ENCODE measurements at places on chromosomes 2 and 18.

GRCh38 chr2:27714053-27714452 is 50.4 kb downstream of the SLC4A1AP start:
- no peak for DNase-seq

- DNase-seq, result no peak
Measured at GRCh38 chr2:36163520-36164254, 191.9 kb upstream of the CRIM1 start.

DNA sequence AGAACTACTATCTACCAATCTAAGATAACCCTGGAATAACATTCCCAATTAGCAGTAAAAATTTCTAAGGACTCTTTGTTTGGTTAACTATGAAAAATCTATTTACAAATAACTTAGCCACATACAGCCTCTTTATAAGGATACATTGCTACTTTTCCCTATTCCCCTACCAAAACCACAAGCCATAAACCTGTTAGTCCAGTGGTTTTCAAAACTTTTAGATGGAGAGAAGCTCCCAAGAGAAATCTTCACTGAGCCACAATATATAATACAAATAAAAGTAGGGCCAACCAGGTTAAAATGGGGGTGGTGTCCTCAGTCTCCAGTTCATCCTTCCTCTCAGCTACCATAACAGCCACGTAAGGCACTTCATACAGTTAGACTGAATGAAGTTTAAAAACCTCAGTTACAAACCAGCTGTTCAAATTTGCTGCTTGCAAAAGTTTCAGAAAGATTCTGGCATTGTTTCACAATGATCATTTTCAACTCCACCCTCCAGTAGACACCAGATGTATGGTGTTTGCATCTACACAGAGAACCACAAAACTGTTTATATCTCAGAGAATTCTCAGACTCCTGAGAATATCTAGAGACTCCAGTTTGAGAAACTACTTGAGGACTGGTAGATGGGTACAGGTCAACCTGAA is 26.0 kb downstream of the SOS1 start:
- DNase-seq, result no peak

- no peak for DNase-seq
Measured at GRCh38 chr2:37641582-37642171, 29.8 kb downstream of the CDC42EP3 start.

GRCh38 chr2:118340103-118340502 is 251.8 kb downstream of the INSIG2 start:
- no peak for DNase-seq

DNA sequence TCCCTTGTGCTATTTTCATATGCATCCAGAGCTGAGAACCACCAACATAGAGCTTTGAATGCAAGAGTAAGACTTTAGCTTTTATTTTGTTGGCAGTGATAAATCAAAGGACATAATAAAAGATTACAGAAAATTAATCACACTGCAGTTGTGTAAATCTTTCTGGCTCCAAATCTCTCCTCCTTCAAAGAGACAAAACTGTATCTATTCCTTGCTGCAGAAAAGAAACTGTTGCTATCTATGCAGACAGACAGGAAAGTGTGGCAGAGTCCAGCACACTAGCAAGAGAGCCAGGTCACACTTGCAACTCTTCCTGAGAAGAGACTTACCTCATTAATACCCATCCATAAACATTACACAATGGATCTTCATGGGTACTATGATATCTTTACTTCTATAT is 57.5 kb downstream of the DTNB start:
- no peak for DNase-seq

GRCh38 chr2:13481201-13481600 is 764.5 kb downstream of the TRIB2 start:
- no peak for DNase-seq

GRCh38 chr18:59459369-59460071 is 100.5 kb upstream of the LMAN1 start:
- DNase-seq, result no peak

GRCh38 chr18:7566567-7567473 is at the start of gene PTPRM:
Gene PTPRM, plus strand, starts transcription at chr18:7567316. Its CDS starts 503 bp downstream, at chr18:7567819.
- DNase-seq, result peak; percentile 30

GRCh38 chr2:217092710-217093379 is 233.0 kb upstream of the TNP1 start:
- no peak for DNase-seq

GRCh38 chr2:222284466-222284865 is 14.3 kb downstream of the PAX3 start:
- DNase-seq, result no peak

GRCh38 chr2:9179572-9180201 is 26.9 kb upstream of the ASAP2 start:
- no peak for DNase-seq

DNA sequence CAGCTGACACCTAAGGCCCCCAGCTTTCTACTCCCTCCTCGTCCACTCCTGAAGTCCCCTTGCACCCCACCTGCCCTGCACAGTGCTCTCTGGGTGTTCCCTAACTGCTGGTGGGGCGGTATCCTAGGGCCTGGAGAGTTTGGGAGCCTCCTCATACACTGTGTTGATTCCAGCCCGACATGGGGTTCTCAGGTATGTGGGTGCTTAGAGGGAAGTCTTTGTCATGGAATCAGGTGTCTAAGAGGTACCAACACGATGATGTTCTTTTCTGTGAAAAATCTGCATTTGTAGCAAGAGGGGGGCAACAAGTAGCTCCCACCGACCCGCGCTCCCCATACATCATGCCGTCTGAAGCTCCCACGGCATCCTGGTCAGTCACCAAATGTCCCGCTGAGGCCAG is 96.8 kb upstream of the SMAD7 start:
- no peak for DNase-seq

GRCh38 chr2:122905431-122905830 is 1119.7 kb upstream of the CNTNAP5 start:
- DNase-seq, result no peak

DNA sequence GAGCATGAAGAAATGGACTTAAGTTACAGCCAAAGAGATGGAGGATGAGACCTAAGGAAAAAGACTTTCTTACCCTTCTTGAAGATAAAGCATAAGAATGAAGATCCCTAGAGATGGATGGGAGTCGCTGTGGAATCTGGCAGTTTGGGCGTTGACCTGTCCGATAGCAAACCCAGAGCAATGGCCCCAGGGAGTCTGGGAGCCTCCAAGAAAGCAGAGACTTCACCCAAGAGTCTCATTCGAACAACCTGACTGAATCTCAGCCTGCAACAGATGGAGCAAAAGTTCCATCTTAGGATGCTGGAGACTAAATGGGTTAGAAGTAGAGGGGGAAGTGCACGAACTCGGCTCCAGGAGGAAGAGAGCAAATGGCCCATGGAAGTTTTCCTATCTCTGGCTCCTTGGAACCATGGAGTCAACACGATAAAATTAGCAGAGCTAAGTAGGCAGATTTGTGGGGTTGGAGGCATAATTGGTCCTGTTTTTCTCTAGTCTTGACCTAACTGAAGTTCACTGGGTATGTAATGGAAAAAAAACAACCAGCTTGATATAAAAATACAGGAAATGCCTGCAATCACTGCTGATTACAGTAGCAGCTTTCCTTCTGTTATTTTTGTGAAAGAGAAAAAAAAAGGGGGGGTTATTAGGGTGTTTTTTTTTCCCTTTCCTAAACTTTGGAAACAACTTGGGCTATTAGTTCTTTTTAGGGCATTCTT is 178.4 kb upstream of the EPAS1 start:
- DNase-seq, result no peak

- DNase-seq, result peak; percentile 19
Measured at GRCh38 chr2:174395969-174396630, 570 bp downstream of the SCRN3 start.

GRCh38 chr18:11286431-11286830 is 137.1 kb upstream of the PIEZO2 start:
- no peak for DNase-seq

DNA sequence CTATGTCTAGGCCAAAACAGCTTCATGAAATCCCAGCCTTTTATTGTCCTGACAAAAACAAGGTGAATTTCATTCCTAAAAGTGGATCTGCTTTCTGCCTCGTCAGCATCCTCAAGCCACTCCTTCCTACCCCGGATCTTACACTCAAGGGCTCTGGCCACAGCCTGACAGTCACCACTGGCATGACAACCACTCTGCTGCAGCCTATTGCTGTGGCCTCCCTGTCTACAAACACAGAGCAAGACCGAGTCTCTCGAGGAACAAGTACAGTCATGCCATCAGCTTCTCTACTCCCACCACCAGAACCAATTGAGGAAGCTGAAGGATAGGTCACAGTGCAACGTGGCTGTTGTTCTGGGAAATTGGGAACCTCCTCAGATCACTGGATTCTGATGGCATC is 106.1 kb downstream of the ICA1L start:
- no peak for DNase-seq

GRCh38 chr18:9578306-9578705 is 36.1 kb downstream of the PPP4R1 start:
- DNase-seq, result no peak

DNA sequence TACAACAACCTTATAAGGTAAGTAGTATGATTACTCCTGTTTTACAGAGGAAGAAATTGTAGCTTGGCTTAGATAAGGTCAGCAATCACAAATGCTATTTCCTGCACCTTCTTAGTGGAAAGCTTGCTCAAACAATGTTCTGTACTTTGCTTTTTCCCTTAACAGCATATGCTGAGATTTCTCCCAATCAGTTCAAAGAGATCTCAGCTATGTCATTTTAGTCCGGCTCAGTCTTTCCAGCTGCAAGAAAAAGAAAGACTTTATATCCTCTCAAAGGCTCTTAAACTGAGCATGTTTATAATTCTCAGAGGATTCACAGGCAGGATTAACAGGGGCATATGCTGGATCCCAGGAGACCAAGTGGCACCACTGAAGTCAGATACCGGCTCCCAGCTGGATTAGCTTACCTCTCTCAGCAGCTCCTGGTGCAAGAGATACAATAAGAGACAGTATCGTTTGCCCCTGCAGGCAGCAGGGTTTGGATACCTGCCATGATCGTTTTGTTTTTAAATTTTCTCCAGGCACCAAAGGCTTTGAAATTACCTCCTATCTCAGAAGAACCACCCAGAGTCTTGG is 29.5 kb downstream of the KIAA2012 start:
- DNase-seq, result no peak

DNA sequence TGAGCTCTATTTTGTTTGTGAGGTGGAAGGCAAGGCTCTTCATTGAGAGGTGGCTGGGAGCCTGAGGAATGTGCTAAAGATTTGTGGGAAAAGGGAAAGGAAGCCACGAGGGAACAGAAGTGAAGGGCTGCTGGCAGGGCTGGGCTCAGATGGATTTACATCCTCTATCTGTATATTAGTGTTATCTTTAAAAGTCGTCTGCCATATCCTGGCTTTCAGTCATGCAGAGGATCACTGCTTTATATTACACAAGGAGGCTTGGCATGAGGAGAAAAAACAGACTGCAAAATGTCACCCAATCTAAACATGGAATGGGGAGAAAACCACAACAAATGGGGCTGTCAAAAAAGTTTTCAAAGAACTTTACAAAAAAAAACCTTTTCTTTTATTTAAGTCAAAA is 434.4 kb downstream of the HRH4 start:
- no peak for DNase-seq

DNA sequence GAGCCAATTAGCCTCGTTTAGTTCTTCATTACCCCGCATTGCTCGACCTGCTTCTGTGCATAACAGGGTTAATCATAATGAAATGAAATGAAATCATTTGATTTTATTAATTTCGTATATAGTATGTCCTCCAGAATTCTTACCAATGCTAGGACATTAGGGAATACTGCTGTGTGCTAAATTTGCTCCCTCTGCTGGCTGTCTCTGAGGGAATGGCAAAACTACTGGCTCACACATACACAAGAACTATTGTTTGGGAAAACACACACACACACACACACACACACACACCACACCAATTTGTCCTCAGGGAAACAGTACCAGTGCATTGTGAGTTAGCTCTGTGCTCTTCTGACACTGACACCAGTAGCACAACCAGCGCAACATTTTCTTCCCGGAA is 273.3 kb upstream of the TCF4 start:
- no peak for DNase-seq

DNA sequence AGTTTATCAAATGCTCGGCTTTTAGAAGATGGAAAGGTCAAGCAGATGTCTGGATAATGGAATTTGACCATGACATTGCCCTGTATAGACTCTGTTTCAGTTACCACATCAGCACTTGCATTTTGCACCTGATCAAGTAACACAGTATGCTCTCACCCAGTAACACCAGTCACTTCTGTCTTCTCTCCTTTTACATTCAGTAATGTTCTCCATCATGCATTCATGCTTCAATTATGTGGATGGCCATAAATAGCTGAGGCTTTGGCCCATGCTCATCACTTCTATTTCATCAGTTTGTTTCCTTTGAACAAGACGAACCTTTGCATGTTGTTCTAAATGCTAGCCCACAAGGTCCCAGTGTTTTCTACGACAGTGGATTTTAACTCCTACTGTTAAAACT is 322.9 kb upstream of the ACVR2A start:
- DNase-seq, result no peak

DNA sequence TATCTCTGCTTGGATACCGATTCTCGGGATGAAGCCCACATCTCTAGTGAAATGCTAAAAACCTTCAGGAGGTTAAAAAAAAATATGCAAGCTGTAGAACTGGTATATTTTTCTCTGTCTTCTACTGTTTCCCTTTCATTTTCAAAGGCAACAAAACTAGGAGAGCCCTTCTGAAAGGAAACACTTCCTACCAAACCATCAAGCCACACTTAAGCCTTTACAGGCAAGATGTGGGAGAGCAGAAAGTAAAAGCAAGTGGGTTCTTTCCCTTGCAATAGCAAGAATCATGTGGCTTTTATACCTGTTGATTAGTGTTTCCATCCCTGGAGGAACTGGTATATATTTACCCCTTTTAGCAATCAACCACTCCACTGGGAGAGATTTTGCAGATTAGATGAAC is 147.9 kb upstream of the ACAA2 start:
- no peak for DNase-seq

DNA sequence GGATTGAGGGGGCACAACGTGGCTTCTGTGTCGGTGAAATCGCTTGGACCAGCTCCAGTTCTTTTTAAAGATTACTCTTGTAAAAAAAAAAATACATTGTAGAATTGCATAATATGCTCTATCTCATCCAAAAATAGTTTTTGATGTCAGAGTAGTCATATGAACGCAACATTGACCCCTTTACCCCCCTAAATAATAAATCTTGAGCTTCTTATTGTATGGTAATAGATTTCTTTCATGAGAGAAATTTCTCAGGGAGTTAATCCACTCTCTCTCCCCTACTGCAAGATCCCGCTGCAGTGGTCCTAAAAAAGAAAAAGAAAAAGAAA is 50.2 kb upstream of the PAIP2B start:
- DNase-seq, result no peak

GRCh38 chr2:220006152-220006621 is 378.8 kb downstream of the SLC4A3 start:
- no peak for DNase-seq

GRCh38 chr2:205148755-205149154 is 533.5 kb upstream of the NRP2 start:
- no peak for DNase-seq

- DNase-seq, result no peak
Measured at GRCh38 chr2:112195950-112196349, 57.8 kb downstream of the FBLN7 start.

GRCh38 chr2:29583104-29583503 is 338.3 kb downstream of the ALK start:
- DNase-seq, result no peak

GRCh38 chr2:42835577-42836371 is 43.4 kb upstream of the HAAO start:
- DNase-seq, result no peak

Data from stimulated activated CD4-positive, alpha-beta T cell treated with anti-CD3 and anti-CD28 coated beads, Interleukin-2, amount 100 ng/mL, for 24 hours (primary cell).